Brain microvascular endothelial cell (primary cell): ENCODE measurements at places on chromosomes 3 and 15.

DNA sequence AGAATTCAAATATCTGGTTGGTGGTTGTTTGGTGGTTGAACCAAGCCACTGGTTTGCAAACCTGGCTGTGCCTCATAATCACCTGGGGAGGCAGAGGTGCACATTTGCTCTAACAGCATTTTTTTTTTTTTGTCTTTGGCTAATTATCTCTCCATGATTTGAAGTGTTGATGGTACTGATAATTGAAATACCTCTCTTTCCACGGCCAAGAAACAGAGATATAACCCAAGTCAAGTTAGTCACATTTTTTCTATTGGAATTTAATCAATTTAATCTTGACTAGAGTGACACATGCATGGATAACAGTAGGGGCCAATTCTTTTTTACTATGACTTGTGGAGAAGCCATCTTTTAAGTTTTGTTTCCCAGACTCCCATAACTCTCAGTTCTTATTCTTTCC lies 37.5 kb upstream of the SUCLG2 start:
- no peak for DNase-seq

GRCh38 chr3:194329583-194329965 lies 21.6 kb downstream of the CPN2 start:
- no peak for DNase-seq

DNA sequence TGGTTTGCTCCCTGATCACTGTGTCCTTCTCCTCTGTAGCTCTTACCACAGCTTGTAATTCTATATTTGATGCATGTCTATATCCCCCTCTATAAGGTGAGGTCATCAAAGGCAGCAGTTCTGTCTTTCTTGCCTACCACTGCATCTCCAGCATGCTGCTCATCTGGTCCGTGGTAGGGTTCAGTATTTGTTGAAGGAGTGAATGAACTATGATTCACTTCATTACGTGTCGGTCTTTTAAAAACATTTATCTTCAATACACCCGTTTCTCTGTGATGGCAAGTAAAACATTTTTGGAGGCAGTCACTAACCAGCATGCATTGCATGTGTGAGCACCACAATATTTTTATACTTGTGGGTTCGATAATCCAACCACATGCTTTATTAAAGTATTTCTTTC lies 27.6 kb downstream of the CHST14 start:
- peak; percentile 81 for DNase-seq

DNA sequence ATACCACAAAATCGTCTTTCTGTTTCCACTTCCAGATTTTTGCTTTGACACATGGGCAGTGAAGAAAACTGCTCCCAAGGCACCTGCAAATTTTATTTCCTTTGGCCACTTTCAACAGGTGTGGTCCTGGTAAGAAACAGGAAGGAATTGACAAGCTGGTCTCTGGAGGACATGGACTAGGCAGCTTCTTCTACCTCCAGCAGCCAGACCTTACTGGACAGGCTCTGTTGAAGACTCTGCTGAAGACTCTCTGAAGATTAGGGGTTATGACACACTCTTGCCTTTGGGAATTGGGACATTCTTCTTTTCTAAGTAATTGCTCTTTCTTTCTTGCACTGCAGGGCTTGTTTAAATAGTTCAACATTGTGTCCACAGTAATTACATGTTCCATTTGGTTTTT lies 147.7 kb upstream of the DCBLD2 start:
- DNase-seq = no peak

GRCh38 chr3:52171514-52172261 lies 17.5 kb upstream of the POC1A start:
- peak; percentile 38 for DNase-seq

DNA sequence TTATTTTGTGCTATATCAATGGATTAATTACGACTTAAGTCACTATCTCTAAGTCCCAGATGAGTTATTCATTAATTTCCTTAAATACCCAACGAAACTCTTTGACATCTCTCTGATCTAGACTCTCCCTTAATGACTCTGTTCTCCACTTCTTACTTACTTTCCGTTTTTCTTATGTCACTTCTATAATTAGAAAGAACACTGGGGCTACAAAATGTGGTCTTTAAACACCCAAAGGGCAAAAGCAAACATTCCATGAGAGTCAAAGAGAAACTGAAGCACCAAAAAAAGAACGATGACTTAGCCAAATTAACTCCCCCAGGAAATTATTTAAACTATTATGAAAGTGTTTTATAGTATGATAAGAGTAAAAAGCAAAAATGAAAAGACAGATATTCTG lies 166.4 kb upstream of the UBE2E2 start:
- DNase-seq = no peak

GRCh38 chr15:67178569-67179210 lies 75.8 kb downstream of the AAGAB start:
- DNase-seq = peak; percentile 98

- DNase-seq = peak; percentile 41
Measured at GRCh38 chr3:64684715-64685261, 3.0 kb downstream of the ADAMTS9 start.

GRCh38 chr15:79154483-79155135 lies 64.0 kb upstream of the RASGRF1 start:
- no peak for DNase-seq

DNA sequence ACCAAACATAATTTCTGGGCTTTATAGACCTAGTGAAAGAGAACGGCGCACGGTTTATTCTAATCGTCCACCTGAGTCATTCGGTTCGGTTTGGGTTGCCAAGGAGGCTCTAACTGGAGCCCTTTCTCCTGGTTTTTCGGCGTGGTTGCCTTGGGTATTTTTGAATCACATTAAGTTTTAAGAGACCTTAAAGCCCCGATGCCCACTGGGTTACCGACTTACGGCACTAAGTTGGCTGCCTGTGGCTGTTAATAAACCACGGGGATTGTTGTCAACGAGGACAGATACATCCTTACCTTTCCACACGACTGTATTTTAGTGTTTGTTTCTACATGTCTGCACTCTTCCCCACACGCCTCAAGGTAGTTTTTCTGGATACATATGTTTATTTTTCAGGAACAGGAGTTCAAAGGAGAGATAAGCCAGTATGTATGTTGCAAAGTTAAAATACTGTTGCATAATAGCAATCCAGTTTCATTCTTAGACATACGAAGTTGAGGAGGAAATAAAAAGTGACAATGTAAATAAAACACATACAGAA lies 1.2 kb upstream of the ANP32A start:
- no peak for DNase-seq

DNA sequence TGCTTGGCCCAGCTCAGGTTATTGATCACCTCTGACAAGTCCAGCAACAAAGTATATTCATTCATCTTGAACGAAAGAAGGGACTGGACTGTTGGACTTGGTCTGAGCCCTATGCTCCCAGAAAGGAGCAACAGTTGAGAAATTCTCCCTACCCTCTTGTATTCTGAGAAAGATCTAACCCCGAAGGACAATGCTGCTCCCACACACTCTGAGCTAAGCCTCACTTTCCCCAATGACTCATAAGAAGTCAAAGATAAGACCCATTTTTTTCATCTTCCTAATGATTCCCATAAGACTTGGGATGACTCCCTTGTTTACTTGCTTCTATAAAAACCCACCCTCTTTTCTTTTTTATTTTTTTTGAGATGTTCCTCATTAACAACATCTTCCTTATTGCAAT lies 549.4 kb upstream of the MDFIC2 start:
- peak; percentile 81 for DNase-seq

GRCh38 chr15:78618064-78618463 lies 2.7 kb downstream of the CHRNA3 start:
- no peak for DNase-seq

DNA sequence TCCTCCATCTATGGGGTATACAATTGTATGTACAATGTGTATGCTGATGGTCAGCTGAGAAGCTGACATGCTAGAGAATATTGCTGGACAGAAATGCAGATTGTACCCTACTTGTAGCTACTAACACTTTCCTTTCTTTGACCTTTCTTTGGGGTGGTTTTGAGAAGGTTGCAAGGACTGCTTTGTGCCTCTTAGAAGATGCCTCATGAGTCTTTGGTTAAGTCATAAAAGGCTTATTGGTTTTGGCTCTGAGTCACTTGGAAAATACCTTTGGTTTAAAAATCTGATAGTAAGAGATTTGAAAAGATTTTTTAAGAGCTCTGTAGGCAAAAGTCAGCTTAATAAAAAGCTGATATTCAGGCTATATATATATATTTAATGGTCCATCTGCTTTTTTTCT lies 71.5 kb downstream of the ZMAT3 start:
- no peak for DNase-seq

DNA sequence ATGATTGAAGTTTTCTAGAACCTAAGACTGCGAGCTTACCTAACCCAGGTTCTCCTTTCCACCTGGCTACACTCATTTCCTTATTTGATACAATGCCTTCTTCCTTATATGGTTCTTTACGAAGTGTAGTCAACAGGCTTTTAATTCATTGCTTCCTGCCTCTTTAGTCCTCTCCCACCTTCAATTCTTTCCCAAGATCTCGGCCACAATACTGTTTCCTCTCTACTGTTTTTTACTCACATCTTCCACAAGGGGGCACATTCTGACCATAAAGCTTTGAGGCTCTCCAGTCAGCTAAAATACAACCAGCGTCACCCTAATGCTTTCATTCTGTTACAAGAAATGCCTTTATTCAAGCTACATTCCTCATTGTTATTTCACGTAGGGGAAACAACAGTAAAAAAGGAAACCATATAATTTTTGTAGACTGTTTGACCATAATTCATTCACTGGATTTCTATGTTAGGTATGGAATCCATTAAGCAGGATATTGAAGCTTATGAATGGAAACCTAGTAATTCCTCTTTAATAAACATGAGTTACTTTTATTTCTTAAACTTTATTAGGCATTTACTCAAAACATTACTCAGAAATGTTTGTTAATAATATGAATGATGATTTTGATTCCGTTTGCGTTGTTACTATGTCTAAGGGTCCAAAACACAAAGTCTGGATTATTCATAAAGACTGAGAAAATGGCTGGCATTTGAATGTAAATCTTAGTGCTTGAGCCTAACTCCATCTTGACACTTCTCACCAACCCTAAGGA lies 29.5 kb upstream of the VEPH1 start:
- peak; percentile 71 for DNase-seq

DNA sequence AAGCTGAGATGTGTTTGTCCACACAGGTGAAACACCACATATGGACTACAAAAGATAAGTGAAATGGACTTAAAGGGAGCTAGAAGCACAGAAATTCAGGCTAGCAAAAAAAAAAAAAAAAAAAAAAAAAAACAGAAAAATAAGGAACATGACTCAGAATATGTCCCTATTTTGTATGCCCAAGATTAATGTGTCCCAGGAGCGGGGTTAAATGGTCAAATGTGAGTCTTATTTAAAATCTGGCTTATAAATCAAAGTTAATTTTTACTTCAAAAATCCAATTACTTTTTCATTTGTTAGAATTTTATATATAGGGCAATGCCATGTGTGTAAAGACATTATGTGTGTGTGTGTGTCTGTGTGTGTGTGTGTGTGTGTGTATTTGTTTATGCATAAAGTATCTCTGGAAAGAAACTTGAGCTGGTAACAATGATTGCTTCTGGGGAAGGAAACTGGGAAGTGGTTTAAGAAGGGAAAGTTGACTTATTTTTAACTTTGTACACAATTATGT lies 986.5 kb downstream of the ROBO2 start:
- DNase-seq = no peak

- no peak for DNase-seq
Measured at GRCh38 chr15:84586696-84587095, 14.1 kb upstream of the ZSCAN2 start.

DNA sequence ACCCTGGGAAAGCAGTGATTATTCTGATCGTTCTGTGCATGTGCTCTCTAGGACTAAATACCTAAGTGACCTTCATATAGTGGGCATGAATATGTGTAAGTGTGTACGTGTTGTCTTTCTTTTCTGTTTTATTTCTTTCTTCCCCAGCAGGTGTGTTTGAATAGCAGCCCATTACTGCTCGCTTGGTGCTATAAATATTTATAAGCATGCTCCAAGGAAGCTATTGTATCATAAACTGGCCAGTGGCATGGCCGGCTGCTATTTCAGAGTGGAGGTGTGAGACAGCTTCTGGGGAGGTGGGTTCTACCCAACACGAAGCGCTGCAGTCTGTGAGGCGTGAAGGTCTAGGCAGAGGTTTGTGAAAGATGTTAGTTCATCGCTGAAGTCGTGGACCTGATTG lies 641.8 kb downstream of the NTRK3 start:
- DNase-seq = no peak

DNA sequence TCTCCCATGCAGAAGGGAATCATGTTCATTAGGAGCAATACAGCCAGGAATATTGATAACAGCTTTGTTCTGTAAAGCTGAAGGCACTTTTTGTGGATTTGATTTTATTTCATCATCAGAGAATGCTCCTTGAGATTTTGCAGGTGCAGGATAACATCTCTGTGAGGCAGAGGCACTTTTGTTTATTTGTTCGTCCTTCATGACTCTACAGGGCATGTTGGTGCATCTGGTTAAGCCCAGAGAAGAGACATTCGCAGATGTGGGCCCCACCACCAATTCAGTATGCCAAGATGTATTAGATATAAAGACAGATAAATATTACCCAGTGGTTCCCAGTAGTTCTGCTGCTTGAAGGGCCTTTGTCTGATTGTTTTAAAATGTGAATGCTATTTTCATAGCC lies 368.1 kb upstream of the SEMA6D start:
- DNase-seq = no peak

- no peak for DNase-seq
Measured at GRCh38 chr3:56408761-56409196, 59.5 kb downstream of the ERC2 start.

DNA sequence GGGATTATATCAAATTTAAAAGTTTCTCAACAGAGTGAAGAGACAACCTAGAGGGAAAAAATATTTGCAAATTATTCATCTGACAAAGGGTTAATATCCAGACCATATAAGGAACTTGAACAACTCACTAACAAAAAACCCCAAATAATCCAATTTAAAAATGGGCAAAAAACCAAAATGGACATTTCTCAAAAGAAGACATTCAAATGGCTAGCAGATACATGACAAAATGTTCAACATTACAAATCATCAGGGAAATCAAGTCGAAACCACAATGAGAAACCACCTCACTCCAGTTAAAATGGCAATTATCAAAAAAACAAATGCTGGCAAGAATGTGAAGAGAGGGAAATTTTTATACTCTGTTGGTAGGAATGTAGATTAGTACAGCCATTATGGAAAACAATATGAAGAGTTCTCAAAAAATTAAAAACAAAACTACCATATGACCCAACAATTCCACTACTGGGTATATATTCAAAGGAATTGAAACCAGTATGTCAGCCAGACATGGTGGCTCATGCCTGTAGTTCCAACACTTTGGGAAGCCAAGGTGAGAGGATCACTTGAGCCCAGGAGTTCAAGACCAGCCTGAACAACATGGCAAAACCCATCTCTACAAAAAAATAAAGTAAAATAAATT lies 88.5 kb downstream of the CSNK1G1 start:
- no peak for DNase-seq

DNA sequence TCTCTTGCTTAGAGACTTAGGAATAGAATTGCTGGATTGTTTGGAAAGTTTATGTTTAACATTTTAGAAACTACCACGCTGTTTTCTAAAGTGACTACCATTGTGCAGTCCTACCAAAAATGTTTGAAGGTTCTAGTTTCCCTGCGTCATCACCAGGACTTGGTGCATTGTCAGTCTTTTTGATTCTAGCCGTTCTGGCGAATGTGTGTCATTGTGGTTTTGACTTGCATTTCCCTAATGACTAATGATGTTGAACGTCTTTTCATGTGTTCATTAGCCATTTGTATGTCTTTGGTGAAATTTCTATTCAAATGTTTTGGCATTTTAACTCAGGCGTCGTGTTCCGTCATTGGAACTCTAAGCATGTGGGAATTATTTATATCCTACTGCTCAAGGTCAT lies 58.0 kb downstream of the CHD2 start:
- peak; percentile 48 for DNase-seq
